ENCODE measurements at places on chromosomes 6 and 20.

- DNase-seq, result peak; percentile 36
These were observed 227.6 kb upstream of the PRSS16 start for GRCh38 chr6:27019651-27020552.

DNA sequence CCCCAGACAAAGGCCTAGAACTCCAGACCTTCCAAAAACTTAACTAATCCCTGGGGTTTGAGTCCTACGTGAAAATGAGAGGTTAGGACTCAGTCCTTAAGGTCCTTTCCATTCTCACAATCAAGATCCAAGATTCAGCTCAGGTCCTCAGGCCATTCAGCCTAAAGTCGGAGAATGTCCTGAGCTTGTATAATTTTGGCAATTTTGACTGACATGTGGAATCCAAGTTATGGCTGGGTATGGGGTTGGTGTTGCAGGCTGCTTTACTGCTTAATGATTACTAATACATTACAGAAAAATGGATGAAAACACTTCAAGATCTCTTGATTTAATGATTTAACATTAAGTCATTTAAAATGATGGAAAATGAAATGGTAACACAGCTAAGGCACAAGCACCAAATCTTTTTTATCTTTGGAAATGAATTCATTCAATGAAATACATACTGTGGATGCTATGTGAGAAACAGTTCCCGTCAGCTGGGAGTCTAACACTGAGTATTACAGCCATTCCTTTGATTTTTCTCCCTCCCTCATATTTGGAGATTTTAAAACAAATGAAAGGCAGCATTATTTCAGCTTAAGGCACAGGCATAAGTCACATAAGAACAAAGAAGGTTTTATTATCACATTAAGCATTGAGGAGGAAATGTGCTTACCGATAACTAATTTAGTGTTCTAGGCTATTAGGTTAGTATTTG, 1.3 kb downstream of the ARHGAP18 start:
- DNase-seq, result no peak

DNA sequence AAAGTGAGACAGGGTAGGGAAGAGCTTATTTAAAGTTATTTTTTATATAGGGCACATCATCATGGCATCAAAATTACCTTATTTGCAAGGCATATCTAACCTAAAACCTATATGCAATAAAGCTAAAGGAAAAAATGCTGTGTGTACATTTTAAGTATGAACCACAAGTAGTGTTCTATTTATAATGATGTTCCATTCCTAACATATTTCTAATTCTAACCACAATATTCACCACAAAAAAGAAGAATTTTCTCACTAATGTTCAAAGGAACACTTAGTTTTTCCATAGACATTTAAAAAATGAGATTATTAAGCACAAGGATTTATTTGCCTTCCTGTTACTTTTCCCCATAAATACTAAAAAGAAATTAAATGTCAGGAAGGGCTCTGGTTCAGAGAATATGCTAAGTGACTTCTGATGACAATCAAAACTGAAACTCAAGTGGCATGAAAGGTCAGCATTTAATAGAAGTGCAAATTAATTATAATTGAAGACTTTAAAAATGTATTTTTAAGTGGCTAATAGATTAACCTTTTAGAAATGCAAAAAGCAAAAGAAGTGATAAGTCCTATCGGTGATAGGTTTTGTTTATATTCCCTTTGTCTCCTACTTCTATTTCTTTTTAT, 25.1 kb downstream of the GPR63 start:
- no peak for DNase-seq

DNA sequence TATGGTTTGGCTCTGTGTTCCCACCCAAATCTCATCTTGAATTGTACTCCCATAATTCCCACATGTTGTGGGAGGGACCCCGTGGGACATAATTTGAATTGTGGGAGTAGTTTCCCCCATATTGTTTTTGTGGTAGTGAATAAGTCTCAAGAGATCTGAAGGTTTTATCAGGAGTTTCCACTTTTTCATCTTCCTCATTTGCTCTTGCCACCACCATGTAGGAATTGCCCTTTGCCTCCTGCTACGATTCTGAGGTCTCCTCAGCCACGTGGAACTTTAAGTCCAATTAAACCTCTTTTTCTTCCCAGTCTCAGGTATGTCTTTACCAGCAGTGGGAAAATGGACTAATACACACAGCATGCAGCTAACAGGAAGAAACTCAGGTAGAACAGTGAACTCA, 108.8 kb upstream of the BCLAF1 start:
- DNase-seq, result no peak

DNA sequence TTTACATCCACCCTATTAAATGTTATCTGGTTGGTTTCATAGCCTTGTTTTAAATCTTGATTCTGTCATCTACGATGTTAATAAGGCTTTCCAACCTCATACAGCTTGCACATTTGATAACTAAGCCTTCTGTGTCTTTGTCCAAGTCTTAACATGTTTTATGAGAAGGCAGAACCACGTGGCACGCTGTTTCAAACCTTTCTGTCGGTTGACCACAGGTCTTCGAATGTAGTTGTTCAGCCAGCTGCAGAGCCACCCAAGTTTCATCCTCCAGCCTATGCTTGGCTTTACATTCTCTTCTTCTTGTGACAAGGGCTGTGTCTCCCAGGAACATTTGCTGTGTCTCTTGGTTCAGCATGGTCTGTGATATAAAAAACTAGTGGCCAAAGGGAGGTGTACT, 15.7 kb upstream of the SGK2 start:
- no peak for DNase-seq

- DNase-seq, result no peak
These were observed 43.0 kb downstream of the GOPC start for GRCh38 chr6:117559299-117559698.

- no peak for DNase-seq
These were observed 33.1 kb downstream of the MTHFD1L start for GRCh38 chr6:150898399-150899170.

Measured in GM18507 (cell line).